ENCODE measurements at places on chromosomes 2 and 18.
A peak's percentile ranks its signal among the peaks of the same experiment; 100 is the strongest.

GRCh38 chr2:64166212-64166611 is 22.0 kb upstream of the PELI1 start:
- DNase-seq: no peak

DNA sequence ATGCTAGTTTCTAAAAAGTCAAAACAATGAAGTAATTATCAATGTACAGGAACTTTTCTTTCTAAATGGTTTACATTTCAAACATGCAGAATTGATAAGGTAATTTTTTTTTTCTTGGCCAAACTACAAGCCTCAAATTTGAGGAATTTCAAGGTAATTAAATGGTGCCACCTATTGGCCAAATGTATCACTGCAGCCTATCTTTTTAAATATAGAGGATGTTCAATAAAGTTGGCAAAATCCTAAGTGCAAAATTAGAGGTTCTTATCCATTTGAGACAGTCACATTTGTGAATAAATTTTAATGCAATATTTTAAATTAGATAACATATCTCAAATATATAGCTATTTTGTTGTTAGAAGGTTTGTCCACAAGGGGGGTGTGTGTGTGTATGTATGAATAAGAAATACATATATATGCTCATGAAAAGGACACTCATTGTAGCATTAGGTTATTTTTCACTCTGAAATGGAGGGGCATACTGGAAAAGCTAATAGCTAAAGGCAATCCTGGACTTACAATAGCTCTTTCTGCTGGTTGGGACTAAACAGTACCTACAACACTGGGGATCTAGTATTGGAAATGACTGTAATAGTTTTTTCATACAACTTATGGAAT is 26.2 kb downstream of the MMADHC start:
- no peak for DNase-seq

DNA sequence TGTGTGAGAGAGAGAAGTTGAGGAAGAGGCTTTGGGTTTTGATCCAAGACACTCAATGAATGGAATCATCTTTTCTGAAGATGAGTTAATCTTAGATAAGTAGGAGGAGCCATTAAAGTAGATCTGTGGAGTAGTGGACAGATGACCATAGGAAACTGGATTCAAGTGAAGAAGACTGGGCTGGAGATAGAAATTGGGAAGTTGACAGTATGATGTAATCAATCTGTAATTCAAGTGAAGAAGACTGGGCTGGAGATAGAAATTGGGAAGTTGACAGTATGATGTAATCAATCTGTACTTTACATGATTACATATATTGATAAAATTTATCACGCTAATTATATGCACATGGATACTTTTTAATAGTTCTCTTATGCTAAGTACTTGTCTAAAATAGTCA is 92.8 kb downstream of the PHLPP1 start:
- no peak for DNase-seq

DNA sequence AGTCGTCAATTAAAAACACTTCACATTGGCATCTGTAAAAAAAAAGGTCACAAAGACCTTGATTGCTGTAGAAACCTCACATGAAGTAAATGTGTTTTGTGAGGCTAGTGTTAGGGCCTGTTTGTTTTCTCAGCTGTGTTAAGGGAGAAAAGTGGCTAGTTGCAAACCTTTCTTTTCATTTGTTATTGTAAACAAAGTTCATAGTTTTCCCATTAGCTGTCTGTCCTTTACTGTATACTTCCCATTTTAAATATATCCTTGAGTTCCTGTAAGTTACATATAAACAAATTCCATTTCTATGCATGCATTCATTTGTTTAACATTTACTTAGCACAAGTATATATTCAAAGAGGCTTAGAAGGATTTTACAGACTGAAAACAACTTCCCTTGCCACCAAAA is 1250.2 kb downstream of the LRP1B start:
- DNase-seq: no peak

- no peak for DNase-seq
These were observed 6.0 kb downstream of the DDX18 start for GRCh38 chr2:117820444-117820843.

GRCh38 chr18:50844554-50844953 is 24.7 kb upstream of the MRO start:
- DNase-seq: no peak

GRCh38 chr2:145777914-145778313 is 1258.0 kb upstream of the ZEB2 start:
- DNase-seq: no peak

GRCh38 chr2:124025891-124026434 is 876 bp downstream of the CNTNAP5 start:
- no peak for DNase-seq

- no peak for DNase-seq
These were observed 199.3 kb upstream of the EPAS1 start for GRCh38 chr2:46097714-46098480.

- no peak for DNase-seq
These were observed 128.0 kb upstream of the CD302 start for GRCh38 chr2:159925975-159926374.

DNA sequence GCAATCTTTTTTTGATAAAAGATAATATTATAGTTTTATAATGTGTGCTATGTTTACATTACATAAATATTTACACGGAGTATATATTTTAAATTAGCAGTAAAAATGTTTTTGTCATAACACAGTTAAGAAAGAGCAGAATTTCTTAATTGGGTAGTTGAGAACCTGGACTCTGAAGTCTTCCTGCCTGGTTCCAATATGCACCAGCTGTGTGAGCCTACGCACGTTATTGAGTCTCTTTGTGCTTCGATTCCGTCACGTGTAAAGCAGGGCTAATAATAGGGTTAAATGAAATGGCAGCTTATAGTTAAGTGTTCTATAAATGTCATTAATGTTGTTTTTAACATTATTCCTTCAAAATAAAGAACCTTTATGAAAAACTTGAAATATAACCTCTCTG is 1.2 kb upstream of the CCDC88A start:
- no peak for DNase-seq

DNA sequence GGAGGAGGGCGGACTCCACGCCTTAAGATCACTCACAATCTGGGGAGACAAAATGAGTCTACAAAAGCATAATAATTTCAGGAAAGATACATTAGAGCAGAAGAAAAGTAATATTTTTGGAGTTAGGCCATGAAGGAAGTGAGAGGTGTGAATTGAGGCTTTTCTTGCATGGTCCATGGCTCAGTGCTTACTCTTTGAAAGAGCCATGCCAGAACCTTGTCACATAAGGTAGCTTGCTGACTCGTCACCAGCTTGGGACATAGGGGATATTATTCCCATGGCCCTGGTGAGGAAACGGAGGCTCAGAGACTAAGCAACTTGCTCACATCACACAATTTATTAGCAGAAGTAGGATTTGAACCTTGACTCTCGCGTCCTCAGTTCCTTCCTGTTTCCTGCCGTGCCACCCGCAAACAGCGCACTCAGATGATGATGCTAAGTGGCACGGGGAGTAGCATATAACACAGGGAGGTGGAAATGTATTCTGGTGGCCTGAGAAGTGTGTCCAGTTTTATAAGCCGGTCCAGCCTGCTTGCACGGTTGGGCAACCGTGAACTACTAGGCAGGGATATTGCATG is 312.2 kb upstream of the EPAS1 start:
- no peak for DNase-seq

DNA sequence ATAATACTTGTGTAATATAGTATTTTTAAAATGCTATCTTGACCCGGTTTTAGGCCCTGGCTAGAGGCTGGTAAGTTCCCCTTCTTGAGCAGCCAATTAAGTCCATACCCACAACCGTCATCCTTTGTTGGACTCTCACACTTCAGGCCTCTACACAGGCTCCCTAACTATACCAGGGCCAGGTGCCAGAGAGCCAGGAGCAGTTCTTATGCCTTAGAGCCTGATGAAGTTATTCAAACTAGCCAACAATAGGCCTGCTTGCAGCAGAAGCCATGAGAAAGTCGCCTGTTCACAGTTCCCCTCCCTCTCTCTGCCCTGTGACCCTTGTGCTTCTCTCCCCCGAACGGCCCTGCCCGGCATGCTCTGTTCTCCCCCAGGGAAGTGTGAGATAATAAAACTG is 454.2 kb upstream of the KLHL29 start:
- no peak for DNase-seq

DNA sequence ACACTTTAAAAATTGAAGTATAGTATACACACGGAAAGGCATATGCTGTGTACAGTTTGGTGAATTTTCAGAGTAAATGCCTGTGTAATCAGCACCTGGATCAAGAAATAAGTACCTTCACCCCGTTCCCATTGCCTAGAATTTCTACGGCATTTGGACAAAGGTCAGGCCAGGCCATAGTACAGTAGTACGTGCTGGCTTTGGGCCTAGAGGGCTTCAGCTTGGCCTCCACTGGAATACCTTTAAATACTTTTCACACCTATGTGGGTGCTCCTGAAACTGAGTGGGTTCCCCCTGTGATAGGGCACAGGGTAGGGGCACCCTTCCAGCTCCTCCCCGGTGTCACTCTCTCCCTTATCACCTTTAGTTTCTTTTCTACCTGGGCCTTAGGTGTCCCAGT is 26.5 kb downstream of the TET3 start:
- DNase-seq: no peak

DNA sequence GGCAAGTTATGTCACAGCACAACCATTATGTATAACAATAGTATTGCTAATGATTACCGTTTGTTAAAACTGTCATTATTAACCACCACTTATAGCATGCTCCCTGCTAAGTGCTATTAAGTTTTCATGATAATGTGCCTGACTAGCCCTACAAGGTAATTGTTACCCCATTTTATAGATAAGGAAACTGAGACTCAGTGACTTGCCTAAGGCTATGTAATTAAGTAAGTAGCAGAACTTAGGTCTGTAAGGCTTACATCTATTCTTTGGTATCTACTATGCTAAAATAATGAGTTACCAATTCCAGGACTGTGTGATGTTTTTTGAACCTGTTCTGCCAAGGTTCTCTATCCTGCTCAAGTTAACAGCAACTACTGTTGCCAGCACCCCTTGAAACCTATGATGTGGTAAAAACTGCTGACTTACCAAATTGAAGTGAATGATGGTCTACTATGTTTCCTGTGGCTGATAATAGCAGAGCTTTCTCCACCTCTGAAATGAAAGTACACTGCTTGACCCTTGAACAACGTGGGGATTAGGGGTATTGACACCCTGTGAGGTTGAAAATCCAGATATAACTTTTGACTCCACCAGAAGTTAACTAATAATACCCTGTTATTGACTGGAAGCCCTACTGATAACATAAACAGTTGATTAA is 18.2 kb downstream of the ACVR2A start:
- DNase-seq: no peak

DNA sequence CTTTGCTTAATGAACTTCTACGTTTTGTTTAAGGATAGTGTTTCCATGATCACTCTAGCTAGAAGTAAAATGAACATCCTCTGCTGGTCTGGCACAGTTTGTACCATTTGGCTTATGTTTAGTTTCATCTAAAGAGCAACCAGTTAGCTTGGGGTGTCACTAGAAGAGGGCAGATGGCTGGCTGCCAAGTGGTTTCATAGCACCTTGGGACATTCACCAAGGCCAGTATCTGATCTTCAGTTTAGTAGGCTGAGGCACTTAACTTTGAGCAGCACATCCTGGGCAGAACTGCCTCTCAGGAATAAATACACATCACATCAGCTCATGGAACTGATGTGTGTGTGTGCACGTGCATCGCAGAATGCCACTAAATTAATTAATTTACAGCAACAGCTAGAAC is 68.4 kb downstream of the NXPH2 start:
- no peak for DNase-seq

DNA sequence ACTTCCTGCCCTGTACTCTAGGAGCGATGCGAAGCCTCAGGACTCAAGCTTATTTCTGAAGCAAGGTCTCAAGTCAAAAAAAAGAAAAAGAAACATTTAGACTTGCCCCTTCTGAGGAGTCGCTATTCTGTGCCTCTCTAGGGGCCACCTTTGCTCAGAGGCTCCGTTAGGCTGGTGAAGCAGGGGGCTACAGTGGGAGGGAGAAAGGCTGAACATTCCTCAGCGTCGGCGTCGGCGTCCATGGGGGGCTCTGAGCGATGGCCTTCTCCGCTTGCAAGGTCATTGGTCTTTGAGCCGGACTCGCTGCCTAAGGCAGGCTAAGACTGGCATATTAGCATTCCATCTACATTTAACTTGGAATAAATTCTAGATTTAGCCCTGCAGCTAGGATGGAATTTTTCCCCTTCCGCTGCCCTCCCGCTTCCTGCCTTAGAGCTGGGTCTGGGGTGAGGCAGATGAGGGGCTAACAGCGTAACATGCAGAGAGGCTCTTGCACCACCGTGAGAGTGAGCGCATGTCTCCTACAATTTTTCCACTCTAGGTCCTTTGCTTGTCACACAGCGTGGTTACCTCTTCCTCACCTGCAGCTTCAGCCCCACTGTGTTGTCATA is 53.6 kb upstream of the ATL2 start:
- no peak for DNase-seq

- DNase-seq: no peak
These were observed 27.8 kb upstream of the COL6A3 start for GRCh38 chr2:237441605-237442274.

GRCh38 chr2:28394997-28395333 is 2.3 kb downstream of the FOSL2 start:
- no peak for DNase-seq

DNA sequence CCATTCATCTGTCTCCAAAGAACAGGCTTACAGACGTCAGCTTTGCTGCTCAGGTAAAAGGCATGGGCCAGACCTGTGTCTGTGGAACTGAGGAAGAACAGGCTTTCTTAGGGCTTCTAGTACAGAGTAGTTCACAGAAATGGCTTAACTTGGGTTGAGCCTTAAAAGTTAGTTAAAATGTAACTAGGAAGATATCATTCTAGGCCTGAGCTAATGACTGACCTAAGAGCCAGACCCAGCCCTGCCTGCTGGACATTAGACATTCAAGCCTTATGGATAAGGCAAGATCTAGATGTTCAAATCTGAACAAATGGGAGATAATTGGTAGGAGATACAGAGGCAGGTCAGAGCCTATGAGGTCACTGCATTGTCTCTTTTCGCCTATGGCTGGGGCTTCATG is 73.9 kb upstream of the SLC14A2 start:
- no peak for DNase-seq

- no peak for DNase-seq
These were observed 108.8 kb upstream of the PIEZO2 start for GRCh38 chr18:11258039-11258610.

GRCh38 chr2:73828818-73829570 is at the start of gene STAMBP:
Gene STAMBP, plus strand, starts transcription at chr2:73828961. Its CDS starts 1,896 bp downstream, at chr2:73830857.
- peak; percentile 96 for DNase-seq

GRCh38 chr2:23241611-23242245 is 143.3 kb upstream of the KLHL29 start:
- no peak for DNase-seq
